Ascending aorta (tissue), 2 donors: ENCODE measurements at places on chromosomes 6 and 20. TPM values are rescaled to one million over a fixed set of nuclear protein-coding genes. Genes with fewer than 3 reads are reported as not detected.

The PDYN gene
- not detected for total RNA-seq

The HTR1E gene
- total RNA-seq, result not detected

The PLAGL2 gene
- total RNA-seq, result 6.7 TPM

The RBPJL gene
- not detected for total RNA-seq

The POM121L2 gene
- total RNA-seq, result not detected

The IMPG1 gene
- total RNA-seq, result not detected

The TPX2 gene
- total RNA-seq, result not detected

The MYH7B gene
- 4.7 TPM for total RNA-seq

The OXT gene
- not detected for total RNA-seq

The RSPO3 gene
- total RNA-seq, result 0.53 TPM

The FKBP1C gene
- total RNA-seq, result not detected

The BRD2 gene
- total RNA-seq, result 140 TPM

The DPPA5 gene
- not detected for total RNA-seq

The TMEM244 gene
- not detected for total RNA-seq

The EPHA7 gene
- total RNA-seq, result 0.43 TPM

The ZNF334 gene
- total RNA-seq, result not detected

The MATN4 gene
- 0.21 TPM for total RNA-seq

The C6orf58 gene
- total RNA-seq, result not detected

The DYNLT2 gene
- total RNA-seq, result 0.21 TPM

The LST1 gene
- total RNA-seq, result 21.4 TPM

The PIGT gene
- 142 TPM for total RNA-seq

The ZGPAT gene
- 42.4 TPM for total RNA-seq

The TUBE1 gene
- 6.0 TPM for total RNA-seq
